ENCODE measurements at places on chromosomes 3 and 15.
A peak's percentile ranks its signal among the peaks of the same experiment; 100 is the strongest.

DNA sequence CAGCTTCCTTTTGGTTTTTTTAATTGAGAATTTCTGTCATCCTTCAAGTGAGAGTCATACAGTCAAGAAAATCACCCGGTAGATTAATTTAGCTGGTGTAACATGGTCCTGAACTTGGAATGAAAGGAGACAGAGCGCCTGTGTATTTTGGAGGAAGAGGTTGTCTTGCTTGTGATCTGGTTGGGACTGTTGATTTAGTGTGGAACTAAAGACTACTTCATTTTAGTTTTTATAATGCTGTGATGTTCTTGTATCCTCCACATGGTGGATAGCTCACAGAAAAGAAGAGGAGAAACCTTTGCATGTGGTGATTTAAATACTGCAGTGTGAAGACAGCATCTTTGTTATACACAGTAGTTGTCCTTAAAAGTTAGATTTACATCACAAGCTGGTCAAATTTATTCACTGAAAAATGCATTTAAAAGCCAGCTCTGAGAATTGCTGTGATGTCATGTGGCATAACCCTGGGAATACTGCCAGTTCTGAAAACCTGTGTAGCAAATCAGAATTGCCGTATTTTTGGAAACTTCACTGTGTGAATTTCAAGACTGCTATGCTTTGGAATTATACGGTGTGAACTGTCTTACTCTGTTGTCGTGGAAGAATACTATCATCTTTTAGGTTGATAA lies 268.5 kb downstream of the PTPRG start:
- no peak for DNase-seq

GRCh38 chr3:171615281-171615680 lies 155.1 kb upstream of the TNIK start:
- DNase-seq: no peak

DNA sequence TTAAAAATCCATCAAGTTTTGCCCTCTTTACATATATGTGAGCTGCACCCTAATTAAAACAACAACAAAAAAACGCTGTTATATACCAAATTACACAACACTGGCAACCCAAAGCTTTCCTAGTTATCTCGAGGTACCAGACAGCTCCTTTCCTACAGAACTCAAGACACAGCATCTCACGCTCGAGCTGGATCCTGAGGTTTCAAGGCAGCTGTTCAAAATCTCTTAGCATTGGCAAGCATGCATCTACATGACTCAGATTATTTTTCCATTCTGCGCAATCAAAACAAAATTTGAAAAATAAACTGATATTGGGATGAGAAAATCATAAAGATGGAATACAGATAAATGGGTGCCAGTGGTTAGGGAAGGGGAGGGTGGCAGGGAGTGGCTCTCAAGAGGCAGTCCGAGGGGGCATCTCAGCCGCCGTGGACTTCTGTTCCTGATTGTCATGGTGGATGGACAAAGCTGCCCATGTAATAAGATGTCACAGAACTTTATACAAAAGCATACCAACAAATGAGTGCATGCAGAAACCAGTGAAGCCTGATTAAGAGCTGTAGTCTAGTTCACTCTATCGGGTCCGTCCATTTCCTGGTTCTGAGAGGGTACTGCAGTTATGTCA lies 91.5 kb downstream of the ADAMTS17 start:
- DNase-seq: no peak

DNA sequence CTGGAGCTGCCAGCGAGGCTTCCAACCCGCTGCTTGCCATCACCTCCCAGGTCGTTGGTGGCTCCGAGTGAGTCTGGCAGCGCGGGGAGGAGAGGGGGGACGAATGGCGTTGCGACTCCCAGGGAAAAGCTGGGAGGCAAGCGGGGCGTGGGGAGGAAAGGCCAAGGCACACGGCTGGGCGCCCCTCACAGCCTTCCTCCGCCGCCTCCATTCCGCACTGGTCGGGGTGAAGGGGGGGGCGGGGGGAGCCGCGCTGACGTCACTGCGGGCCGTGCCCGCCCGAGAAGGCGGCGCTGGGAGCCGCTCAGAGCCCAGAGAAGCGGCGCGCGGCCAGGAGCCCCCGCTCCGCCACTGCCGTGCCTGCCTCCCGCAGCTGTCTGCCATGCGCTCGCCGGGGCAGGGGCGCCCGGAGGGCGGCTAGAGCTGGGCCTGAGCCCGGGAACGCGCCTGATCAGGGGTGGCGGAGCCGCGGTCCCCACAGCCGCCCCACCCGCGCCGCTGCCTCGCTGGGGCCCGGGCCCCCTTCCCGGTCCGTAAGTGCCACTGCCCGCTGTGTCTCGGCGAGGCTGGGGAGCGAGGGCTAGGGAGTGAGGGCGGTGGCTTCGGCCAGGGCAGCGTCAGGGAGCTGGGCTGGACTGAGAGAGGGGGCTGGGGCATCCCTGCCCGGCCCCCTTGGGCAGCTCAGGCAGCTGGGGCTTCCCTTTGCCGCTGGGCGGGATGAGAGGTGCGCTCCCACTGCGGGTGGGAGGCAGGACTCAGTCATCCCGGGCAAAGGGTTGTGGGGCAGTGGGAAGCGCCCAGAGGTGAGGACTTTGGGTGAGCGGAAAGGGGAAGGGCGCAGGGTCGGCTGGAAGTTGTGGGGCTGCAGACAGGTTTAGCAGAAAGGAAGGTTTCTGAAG lies 27.8 kb upstream of the POLG start:
- DNase-seq: no peak

DNA sequence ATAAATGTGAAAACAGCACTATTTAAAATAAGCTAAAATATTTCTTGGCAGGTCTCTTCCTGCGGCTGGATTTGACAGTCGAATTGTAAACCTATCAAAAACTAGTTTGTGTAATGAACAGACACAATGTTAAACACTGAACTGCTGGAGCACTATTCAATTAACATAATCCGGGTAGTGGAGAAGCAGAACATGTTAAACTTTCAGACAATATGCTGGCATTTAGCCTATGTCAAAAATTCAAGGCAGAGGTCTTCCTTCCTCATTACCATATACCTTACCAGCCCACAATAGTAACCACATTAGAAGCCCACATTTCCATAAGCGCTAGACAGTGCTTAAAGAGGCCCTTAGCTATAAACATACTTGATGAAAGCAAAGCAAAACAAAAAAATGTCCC lies 1042.9 kb downstream of the ROBO1 start:
- DNase-seq: no peak

DNA sequence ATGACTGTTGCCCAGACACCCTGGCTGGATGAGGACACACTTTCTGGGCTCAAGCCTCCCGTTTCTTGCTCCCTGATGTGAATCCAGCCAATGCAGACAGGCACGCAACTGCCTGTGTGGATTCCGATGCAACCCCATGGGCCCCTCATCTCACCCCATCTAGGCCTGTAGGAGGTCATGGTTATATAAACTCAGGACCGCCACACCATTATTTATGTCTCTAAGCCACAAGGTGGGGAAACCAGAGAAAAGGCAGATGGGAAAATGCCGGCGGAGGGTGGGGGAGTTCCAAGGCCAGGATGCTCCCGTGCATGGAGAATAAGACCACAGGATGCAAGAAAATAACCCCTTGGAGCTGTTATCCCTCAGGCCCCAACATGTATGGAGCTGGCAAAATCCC lies 2.0 kb downstream of the MESP1 start:
- no peak for DNase-seq

GRCh38 chr3:37307321-37307720 lies 132.9 kb upstream of the LRRFIP2 start:
- DNase-seq: no peak

DNA sequence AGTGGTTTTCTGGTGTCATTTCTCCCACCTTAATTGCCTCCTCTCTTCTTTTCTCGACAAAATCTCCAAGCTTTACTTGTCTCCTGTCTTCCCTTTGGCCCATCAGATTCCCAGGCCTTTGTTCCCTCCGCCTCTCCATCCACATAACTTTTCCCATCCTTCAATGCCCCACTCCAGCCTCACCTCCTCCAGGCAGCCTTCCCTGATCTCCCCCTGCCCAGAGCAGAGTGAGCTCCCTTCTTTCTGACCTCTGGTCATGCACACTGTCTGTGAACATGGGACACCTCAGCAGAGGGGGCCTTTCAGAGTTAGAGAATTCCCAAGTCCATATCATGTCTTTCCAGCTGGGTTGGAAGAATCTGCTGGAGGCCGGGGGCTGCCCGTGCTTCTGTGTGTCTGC lies 14.6 kb upstream of the SSUH2 start:
- no peak for DNase-seq

- DNase-seq: no peak
Measured at GRCh38 chr15:81752974-81753373, 292.8 kb downstream of the MEX3B start.

DNA sequence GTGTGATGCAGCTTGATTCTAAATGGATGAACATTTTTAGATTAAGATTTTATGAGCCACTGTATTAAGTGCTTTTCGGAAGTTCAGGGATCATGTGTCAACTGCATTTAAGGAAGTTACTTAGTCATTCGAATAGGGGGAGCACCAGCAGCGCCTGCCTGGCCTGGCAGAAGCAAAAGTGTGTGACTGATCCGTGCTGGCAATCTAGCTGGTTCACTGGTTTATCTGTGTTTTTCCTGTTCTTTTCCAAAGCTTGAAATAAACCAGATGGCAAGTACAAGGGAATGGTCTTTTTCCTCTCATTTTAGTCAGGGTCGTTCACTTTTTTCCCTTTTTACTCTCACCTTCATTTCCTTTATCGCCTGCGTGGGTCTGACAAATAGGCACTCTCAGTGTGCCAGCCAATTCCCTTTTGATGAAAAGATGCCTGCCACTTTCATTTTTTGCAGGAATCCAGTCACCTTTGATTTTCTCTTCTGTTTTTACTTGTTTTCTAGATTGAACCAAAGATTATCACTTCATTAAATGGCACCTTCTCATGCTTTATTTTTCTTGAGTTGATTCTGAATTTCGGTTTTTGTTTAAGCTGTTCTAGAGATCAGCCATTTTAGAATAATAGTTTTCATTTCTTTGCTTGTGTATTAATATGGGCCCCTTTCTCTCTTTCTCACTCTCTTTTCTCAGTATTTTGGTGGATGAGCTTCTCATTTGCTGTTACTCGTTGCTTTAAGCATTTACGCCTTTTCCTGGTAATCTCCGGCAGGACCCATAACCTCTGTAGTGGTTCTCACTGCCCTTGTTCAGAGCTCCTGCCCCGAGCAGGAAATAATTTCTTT lies 2.8 kb downstream of the ABHD2 start:
- peak; percentile 46 for DNase-seq

DNA sequence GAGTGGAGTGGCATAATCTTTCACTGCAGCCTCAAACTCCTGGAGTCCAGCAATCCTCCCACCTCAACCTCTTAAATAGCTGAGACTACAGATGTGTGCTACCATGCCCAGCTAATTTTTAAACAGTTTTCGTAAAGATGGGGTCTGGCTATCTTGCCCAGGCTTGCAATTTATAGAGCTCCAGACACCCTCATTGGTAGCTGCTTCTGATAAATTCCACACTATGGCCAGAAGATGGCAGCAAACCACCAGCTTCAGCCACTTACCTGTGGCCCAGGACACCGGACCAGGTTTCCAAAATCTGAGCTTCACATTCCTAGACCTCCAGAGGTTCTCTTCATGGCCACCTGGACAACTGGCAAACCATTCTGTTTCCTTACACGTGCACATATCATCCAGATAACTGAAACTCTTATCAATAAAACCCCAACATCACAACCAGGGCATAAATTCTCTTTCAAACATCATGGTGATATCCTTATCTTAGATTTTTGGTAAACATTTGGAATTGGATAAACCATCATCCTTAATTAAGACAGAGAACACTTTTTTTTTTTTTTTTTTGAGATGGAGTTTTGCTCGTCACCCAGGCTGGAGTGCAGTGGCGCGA lies 28.9 kb downstream of the FBXW12 start:
- peak; percentile 55 for DNase-seq

DNA sequence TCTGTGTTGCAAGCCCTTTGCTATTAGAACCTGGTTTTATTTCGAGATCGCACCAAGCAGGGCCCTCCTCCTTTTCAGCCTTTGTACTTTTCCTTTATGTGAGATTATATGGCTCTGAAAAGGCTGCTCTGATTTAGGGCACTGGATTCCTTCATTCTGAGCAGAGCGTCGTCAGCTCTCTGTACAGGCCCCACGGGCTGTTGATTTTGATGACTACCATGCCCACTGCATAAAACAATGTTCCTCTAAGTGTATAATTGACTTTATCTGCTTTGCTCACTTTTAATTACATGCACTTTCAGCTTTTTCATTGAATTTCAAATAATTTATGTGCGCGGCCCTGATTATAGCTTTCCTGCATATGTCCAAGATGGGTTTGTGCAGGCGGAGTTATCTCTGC lies 4.4 kb upstream of the PSMD6 start:
- DNase-seq: no peak

GRCh38 chr15:99106417-99107220 lies 1.7 kb downstream of the SYNM start:
- DNase-seq: peak; percentile 22

DNA sequence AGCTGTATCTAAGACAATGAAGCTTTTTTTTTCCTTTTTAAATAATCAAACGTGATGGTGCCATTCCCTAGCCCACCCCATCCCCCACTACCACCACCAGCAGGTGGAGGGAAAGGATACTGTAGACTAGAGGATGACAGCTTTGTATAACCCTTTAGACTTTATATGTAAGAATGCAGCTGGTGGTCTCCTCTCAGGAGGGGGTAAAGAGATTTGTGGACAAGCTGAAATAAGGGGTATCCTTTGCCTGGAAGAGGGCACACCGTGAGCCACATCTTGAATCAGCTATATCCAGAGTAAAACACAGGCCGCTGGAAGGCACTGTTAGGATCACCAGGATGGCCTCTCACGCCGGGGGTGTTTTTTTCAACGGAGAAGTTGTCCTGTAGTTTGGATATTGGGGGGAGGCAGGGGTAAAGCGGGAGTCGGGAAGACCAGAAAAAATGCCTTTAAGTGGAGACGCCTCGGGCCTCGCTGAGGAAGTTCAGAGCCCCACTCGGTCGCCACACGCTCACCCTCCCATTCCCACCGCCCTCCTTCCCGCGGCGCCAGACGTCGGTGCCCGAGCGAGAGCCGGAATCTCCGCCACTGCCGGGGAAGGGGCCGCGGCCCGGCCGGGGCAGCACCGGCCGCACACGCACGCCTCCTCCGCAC lies 986 bp downstream of the KPNA4 start:
- no peak for DNase-seq

DNA sequence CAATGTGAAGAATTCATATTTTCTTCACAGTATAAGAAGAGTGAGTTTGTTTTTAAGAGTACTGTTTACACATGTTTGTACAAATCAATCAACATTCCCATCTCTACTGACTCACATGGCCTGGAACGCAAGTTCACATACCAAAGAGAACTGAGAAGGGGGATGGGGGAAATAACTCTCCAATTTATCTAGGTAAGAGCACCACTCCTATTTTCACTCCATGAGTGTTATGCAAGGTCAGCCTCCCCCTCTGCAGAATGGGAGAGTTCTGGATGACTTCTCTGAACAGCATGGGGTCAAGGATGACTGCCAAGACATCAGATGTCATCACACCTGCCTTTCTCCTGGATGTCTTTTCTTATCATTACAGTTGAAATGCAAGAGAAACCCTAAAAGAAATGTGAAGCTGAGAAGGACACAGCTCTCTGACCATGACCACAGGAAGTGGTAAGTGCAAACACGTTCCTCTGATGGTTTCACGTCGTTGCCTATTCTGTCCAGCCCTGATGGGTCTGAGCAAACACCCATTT lies 95.2 kb downstream of the SEMA6D start:
- DNase-seq: no peak

GRCh38 chr15:91384189-91384730 lies 284.2 kb downstream of the SV2B start:
- no peak for DNase-seq
